Aortic smooth muscle cell (primary cell): ENCODE measurements at places on chromosomes 16 and 17. TPM values are rescaled to one million over a fixed set of nuclear protein-coding genes. Genes with fewer than 3 reads are reported as not detected.

PPP1R27 gene
- total RNA-seq, result not detected in 2 replicates

DNASE1L2 gene
- 0.31 and 1.1 TPM in 2 replicates for total RNA-seq

KIAA0753 gene
- 9.1 and 12.1 TPM in 2 replicates for total RNA-seq

PDE6G gene
- total RNA-seq, result not detected in 2 replicates

TP53TG3D gene
- total RNA-seq, result 1.3 TPM in 1 of 2 replicates, not detected in the other

MT1H gene
- total RNA-seq, result not detected in 2 replicates

HS3ST3B1 gene
- 0.40 and 2.0 TPM in 2 replicates for total RNA-seq

FNDC8 gene
- 0.12 TPM in 1 of 2 replicates, not detected in the other for total RNA-seq
